ENCODE measurements at places on chromosomes 7 and 10.

DNA sequence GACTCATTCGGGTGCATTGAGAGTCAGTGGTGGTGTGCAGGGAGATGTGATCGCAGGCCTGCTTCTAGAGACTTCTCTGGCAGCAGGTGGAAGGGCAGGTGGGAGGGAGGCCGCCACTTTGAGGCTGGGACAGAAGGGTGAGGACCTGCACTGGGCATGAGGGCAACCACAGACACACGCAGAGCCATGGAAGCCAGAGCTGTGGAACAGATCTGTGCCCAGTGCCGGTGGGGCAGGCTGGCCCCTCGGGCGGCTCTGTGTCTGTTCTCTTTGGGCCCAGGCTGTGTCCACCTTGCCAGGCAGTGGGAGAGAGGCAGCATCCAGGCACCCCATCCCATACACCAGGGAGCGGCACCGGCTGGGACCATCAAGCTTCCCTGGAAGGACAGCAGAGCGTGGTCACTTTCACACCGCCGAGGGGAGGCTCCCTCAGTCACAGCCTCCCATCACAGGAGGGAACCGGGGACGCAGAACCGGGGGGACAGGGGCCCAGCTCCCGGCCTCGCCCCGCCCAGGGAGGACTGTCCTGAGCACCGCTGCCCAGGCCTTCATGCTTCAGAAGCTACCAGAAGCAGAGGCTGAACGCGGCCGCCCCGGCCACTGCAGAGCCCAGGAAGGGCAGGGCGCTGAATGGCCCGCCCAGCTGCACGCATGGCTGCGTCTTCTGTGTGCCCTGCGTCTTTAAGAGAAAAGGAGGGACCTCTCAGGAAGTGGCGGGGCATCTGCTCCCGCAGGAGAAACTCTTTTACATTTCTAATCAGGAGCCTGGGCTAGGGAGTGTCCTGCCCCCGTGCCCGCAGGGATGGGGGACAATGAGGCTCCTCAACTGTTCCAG is 32.1 kb downstream of the EN2 start:
- no peak for DNase-seq

- DNase-seq: no peak
These were observed 10.8 kb upstream of the GATA3 start for GRCh38 chr10:8043569-8044306.

DNA sequence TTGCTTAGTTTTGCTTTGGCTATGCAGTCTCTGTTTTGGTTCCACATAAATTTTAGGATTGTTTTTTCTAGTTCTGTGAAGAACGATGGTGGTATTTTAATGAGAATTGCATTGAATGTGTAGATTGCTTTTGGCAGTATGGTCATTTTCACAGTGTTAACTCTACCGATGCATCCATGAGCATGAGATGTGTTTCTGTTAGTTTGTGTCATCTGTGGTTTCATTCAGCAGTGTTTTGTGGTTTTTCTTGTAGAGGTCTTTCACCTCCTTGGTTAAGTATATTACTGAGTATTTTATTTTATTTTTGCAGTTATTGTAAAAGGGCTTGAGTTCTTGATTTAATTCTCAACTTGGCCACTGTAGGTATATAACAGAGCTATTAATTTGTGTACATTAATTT is 78.2 kb upstream of the ZNF92 start:
- no peak for DNase-seq

- no peak for DNase-seq
These were observed 29.9 kb downstream of the BMPR1A start for GRCh38 chr10:86786368-86786767.

- no peak for DNase-seq
These were observed 59.8 kb downstream of the COL13A1 start for GRCh38 chr10:69861251-69862240.

Measured in cerebellar nuclear complex (tissue), 1 donor.